CD4-positive, alpha-beta memory T cell (primary cell): ENCODE measurements at places on chromosomes 12 and 14. TPM values are rescaled to one million over a fixed set of nuclear protein-coding genes. Genes with fewer than 3 reads are reported as not detected.

The ANKRD33 gene
- total RNA-seq, result not detected

The CMKLR1 gene
- total RNA-seq, result 0.94 TPM

- DNase-seq, result no peak
These were observed 97.4 kb downstream of the C12orf75 start for GRCh38 chr12:105427883-105428282.

GRCh38 chr12:26767116-26767515 lies 65.9 kb downstream of the ITPR2 start:
- DNase-seq, result no peak

DNA sequence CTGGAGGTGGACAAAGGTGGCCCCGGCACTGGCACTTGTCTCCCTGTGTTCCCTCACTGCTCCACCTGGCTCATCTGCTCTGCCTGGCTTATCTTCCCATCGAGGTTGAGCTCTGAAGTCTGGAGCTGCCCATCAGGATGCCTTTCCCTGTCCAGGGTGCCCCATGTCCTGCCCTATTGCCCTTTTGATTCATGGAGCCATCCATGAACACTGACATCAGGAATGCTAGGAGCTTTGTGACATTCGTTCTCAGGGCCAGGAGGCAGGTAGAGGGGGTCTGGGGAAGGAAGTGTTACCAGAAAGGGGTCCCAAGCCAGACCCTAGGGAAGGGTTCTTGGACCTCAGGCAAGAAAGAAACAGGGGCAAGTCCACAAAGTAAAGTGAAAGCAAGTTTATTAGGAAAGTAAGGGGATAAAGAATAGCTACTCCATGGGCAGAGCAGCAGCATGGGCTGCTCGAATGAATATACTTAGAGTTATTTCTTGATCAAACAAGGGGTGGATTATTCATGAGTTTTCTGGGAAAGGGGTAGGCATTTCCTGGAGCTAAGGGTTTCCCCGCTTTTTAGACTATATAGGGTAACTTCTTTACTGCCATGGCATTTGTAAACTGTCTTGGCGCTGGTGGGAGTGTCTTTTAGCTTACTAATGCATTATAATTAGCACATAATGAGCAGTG lies 51.6 kb downstream of the RIN3 start:
- no peak for DNase-seq

DNA sequence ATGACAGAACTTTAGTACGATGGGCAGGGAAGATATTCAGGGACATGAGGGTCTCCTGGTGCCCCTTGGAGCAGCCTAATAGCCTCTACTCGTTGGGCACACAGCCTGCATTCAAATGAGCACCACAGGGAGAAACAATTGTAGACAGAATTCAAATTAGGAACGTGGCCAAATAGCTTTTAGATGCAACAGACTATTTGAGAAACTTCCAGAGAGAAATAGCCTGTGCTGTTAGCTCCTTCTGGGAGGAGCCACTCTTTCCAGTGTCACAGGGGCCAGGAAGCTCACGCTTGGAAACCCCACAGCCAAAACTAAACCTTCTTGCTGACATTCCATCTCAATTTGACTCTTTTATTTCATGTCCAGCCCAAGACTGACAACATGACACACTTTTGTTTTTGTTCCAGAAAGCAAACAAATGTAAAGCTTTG lies 114.5 kb downstream of the RPAP3 start:
- no peak for DNase-seq

- DNase-seq, result no peak
These were observed 118.8 kb downstream of the TPH2 start for GRCh38 chr12:72057330-72057914.
